ENCODE measurements at places on chromosomes 12 and 14. TPM values are rescaled to one million over a fixed set of nuclear protein-coding genes. Genes with fewer than 3 reads are reported as not detected.

DNA sequence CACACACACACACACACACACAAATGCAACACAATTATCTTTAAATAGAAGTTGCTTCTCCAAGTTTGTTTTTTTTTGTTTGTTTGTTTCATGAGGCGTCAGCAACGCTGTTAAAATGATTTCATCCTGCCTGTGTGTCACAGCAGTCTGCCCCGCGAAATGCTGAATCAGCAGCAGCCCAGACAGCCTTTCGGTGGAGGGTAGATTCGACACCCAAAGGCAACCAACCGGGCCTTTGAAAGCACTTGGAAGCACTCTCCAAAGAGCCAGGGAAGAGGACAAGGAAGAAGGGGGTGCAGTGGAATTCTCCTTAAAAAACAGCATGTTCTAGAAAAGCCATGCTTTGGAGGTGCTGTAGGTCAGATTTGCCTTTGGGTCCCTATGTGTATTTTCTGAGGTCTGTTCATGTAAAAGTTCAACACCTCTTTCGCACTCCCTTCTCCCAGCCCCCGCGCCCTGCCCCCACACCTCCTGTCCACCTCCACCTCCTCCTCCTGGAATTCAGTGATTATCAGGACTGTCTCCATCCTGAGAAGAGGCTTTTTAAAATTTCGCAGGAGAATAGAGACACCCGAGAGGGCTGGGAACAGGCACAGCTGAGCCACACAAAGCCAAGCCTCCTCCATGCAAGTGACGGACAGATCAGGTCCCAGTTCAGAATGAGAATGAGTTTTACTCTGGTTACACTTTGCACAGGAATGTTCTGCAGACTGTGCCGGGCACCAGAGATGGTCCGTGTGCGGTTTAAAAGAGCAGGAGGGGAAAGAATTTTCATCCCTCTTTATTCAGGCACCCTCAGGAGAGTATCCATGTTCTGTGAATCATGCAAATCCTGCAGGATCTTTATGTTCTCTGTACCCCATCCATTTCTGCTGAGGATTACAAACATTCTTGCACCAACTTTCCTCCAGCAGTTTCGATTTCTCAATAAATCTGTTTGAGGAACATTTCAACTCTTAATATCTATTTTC is 177.9 kb downstream of the ETV6 start:
- no peak for DNase-seq

GRCh38 chr12:78385541-78385940 is 479.0 kb upstream of the SYT1 start:
- no peak for DNase-seq

GRCh38 chr14:31968107-31968810 is 108.8 kb upstream of the ARHGAP5 start:
- DNase-seq: no peak

DNA sequence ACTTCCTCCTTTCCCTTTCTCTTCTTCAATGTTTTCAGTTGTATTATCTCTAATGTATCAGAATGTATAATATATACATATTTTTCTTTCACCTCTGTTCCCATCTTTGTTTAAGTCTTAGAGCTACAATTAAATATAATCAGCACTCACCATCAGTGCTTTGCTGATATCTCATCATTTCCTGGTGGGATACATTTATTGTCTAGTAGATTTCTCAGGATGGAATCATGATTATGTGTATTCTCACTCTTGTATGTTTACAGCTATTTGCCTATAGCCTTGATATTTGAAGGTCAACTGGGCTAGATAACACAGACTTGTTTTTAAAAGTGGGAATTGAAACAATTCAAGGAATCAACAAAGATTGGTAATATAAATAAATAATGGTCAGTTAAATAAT is 124.9 kb upstream of the EEA1 start:
- DNase-seq: no peak

GPR135 gene
- total RNA-seq: 0.39 TPM

DDX47 gene
- 48.5 TPM for total RNA-seq

All from dermis microvascular lymphatic vessel endothelial cell (primary cell).